ENCODE measurements at places on chromosomes 3 and 15. TPM values are rescaled to one million over a fixed set of nuclear protein-coding genes. Genes with fewer than 3 reads are reported as not detected.

DNA sequence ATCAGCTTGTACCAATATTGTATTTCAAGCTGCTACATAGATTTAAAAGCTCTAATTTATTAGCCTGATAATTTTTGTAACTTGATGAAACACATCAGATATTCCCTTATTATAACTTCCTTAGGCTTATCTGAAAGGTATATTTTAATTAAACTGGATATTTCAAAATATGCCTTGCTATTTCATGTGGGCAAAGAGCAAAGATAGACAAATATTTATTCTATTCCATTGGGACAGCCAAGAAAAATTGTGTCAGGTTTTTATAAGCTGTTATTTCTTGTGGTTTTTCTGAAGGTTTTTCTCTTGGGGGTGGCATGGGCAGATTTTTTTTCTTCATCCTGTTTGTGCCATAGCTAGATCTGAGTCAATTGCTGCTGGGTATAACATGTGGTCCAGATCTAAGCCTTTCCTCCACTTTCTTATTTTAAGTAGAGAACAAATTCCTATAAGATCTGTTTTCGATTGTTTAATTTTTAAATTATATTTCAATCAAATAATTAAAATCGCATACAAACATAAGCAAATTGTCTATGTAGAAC lies 249.5 kb downstream of the NAALADL2 start:
- no peak for DNase-seq

DNA sequence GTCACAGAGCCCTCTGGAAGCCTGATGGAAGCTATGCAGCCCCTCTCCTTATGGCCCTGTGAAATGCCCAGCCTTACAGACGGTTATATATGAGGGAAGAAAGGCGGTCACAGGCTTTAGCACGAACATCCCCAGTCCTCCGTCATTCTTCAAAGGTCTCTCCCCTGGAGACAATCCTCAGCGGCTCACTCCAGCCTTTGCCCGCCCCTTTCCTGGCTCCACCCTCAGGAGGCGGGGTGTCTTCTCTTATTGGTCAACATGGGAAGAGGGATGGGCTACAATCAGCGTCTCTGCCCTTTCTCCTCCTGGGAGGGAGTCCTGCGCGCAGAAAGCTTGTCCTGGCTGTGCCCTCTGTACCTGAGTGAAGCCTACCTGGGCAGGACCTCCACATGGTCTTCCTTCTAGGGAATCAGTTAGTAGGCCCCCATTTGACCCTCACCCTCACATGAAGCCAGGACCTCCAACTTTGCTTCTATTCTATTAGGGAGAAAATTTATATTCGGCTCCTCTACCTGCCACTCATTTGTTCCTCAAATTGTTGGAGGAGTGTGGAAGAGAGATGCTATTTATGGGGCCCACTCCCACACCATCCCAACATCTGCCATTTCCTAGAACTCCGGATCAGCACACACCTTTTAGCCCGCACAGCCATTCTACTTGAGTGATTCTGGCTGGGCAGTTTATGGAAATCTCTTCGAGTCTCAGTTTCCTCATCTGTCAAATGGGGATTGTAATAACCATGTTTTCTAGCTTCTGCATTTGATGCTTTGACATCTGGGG lies 112.9 kb upstream of the SLC6A11 start:
- no peak for DNase-seq

DNA sequence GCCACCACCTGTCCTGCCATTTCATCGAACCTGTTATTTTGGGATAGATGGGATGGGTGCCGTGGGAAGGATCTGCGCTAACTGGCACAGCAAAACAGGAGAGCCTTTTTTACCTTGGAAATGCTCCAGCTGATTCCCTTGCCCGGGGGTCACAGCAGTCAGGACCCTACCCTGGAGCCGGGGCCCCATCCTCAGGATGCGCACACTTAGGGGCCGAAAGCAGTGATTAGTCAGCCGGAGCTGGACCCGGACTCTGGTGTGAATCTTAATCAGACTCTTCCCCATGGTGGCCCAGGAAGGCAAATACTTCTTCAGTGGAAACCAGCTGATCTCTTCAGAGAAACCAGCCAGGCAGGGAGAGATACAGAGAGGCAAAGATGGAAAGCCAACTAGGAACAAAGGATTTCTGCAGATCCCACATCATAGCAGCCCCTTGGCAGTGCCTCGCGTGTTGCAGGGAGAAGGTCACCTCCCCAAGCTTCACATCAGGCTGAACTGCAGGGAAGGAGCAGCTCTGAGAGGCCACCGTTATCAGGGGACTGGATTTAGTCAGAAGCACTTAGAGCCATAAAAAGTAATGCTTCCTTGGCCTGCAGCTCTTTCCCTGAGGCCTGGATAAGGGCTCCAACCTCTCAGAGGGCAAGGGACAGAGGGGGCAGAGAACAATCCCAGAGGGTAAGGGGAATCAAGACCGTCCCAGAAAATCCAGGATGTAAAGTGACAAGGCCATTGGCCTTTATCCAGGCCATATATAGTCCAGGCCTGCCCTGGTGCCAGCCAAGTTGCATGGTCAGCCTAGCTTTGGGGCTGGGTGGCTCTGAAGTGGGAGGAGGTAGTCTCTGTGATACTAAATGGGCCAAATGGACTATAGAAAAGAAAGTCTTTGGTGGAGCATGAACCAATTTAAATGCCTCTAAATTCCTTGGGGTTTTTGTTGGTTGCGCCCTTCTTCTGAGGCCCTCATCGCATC lies 52.9 kb downstream of the WDR76 start:
- no peak for DNase-seq

DNA sequence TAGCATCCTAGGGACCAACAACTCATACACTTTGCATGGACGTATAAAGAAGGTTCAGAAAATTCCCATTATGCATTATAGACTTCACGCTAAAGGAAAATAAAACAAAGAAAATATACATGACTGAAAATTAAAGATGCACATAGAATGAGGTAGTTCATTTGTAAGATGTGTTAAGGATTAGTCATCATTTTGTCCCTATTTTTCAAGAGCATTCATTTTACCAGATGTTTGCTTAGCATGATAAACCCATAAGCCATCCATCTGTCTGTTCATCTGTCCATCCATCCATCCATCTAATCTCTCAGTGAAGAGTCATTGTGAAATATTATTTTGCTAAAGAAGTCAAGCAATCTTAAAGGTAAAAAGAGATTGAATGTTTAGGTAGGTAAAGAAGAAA lies 80.3 kb downstream of the TFG start:
- no peak for DNase-seq

- no peak for DNase-seq
Observed at GRCh38 chr3:100274361-100274760, 13.6 kb downstream of the TBC1D23 start.

- DNase-seq, result peak; percentile 27
Observed at GRCh38 chr15:68618394-68618793, 39.6 kb downstream of the CORO2B start.

- no peak for DNase-seq
Observed at GRCh38 chr3:81463781-81464180, 297.7 kb downstream of the GBE1 start.

GRCh38 chr3:152096280-152096906 lies 172.3 kb upstream of the MBNL1 start:
- no peak for DNase-seq

Gene BBX
- 28.6 TPM for total RNA-seq

DNA sequence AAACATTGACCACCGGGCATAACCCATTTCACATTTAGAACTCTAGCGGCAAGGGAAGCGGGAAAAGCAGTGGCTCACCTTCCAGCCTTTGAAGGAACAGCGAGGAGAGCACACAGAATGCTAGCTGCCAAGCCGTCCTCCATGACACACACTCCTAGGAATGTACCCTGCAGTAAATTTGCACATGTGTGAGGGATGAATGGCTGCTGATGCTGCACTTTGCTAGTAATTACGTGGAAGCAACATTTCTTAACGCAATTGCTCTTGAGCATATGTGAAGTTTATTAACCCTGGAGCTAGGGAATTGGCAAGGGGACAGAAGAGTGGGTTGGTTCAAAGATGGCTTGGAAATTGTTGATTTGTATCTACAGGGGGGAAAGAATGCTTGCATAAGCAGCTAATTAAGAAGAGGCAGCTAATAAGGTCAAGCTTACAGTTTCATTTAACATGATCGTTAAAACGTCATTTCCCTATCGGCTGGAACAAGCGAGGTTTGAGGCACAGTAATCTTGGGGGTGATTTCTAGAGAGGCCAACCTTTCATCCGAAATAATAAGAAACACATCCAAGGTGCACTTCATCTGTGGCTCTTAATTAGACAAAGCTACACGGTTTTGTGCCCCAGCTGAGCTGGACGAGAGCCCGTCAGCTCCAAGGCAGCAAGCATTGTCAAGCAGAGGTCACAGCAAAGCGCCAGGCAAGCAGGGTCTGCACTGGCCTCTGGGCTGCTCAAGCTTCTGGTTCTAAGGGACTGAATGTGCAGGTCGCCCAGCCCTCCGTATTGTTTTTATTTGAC lies 123.4 kb downstream of the CHSY1 start:
- no peak for DNase-seq

DNA sequence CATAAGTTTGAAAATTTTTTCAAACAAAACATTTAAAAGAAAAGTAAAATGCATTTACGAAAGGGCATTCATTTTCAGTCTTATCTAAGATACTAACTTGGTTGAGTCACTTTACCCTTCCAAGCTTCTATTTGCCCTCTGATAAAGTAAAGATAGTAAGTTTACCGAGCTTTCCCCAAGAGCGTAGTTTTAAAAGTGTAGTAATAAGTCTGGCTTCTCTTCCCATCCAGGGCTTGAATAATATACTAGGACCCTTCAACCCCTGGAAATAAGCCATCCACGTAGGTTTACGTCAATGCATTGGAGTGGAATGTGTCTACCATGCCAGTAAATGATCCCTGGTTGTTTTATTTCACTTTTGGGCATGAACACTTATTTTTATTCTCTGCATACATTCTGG lies 608.3 kb downstream of the NTRK3 start:
- no peak for DNase-seq

Gene HTR3E
- not detected for total RNA-seq

DNA sequence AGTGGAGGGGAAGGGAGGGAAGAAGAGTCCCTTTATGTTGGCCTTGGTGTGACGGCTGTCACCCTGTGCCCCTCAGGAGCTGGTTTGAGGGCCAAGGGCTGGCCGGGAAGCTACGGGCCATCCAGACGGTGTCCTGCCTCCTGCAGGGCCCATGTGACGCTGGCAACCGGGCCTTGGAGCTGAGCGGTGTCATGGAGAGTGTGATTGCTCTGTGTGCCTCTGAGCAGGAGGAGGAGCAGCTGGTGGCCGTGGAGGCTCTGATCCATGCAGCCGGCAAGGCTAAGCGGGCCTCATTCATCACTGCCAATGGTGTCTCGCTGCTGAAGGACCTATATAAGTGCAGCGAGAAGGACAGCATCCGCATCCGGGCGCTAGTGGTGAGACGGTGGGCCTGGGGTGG lies 8.1 kb upstream of the RCCD1 start:
- DNase-seq, result no peak

Gene FBXL2
- total RNA-seq, result 8.9 TPM

GRCh38 chr3:46673151-46674030 lies 20.1 kb downstream of the ALS2CL start:
- no peak for DNase-seq

GRCh38 chr15:77773903-77774302 lies 141.2 kb upstream of the LINGO1 start:
- no peak for DNase-seq

GRCh38 chr3:45992133-45992729 lies 3.4 kb downstream of the FYCO1 start:
- no peak for DNase-seq

DNA sequence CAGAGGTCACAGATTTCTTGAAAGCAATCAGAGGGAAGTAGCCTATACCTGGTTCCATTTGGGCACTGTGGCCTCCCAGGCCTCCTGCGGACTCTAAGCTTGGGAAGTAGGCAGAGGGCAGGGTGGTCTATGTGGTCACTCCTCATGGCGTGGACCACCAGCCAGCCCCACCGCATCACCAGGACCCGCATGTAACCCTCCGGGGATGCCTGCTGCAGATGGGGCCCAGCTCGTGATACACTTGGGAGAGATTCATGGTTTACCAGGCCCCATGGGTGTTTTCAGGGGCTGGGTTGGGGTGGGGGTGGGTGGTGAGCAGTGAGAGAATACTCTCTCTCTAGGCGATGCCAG lies 123.7 kb downstream of the ASB7 start:
- DNase-seq, result no peak

Gene C3orf38
- total RNA-seq, result 13.5 TPM

- no peak for DNase-seq
Observed at GRCh38 chr3:108126348-108126747, 35.5 kb upstream of the CD47 start.

- peak; percentile 2 for DNase-seq
Observed at GRCh38 chr3:195441051-195441450, 1.8 kb downstream of the ACAP2 start.

Gene ARPIN
- 11.1 TPM for total RNA-seq

Gene ZNF280D
- 13.5 TPM for total RNA-seq

Data from lung microvascular endothelial cell (primary cell).